Stimulated activated CD8-positive, alpha-beta memory T cell treated with anti-CD3 and anti-CD28 coated beads, Interleukin-12 subunit alpha, Interleukin-12 subunit beta, amount 100 ng/mL, for 4 hours (primary cell): ENCODE measurements at places on chromosomes 12 and 14.

GRCh38 chr12:66999141-66999540 lies 270.0 kb upstream of the CAND1 start:
- no peak for DNase-seq

GRCh38 chr12:96766232-96766631 lies 140.8 kb upstream of the NEDD1 start:
- DNase-seq = no peak

DNA sequence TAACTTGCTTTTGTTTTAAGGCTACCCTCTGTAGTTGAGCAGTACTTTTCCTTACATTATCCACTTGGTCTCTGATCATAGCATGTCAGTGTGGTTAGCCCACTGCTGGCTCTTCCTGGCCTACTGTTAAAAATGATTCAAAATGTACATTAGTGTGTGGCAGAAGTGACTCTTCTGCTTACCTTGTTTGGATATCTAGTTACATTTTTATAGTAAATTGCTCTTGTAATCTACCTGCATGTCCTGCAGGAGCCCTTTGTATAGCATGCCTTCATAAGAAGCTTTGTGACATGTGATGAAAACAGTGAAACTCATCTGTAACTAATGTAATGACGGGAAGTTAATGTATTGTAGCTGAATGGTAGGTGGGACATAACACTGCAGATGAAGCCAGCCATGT lies 8.1 kb downstream of the SPATS2 start:
- DNase-seq = no peak

DNA sequence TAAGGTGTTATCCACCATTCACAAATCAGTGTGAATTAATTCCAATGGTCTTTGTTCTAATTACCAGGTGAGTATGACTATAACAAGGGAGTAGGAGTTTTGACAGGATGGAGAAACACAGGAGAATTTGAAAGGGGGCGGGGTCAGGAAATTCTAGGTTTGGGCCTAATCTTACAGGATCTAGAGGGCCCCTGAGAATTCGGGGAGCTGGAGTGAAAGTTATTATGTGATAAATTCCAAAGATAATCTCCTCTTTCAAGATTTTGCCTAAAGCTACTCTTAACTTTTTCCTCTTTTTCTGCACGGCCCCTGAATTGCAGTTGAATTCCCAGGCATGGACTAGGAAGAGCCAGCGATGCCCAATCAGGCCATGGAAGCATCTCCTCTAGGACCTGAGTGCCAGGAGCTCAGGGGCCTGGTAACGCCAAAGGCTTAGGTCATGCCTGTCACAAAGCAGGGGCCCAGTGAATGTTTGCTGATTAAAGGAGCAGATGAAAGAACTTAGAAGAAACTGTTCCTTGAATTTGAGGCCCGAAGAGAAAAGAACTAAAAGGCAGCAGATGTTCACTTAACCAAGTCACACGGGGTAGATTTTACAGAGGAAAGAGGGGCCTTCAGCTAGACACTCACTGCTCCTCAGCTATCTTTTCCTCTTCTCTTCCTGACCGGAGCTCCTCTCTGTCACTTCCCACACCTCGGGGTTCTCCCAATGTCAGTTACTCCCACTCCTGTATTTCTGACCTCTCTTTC lies 195.5 kb downstream of the PPM1H start:
- DNase-seq = no peak

GRCh38 chr12:122022393-122023338 lies 982 bp downstream of the BCL7A start:
- DNase-seq = no peak

- DNase-seq = no peak
These were observed 75.7 kb downstream of the SSPN start for GRCh38 chr12:26271024-26271423.

- DNase-seq = no peak
These were observed 54.4 kb upstream of the BMP4 start for GRCh38 chr14:54010981-54011380.

DNA sequence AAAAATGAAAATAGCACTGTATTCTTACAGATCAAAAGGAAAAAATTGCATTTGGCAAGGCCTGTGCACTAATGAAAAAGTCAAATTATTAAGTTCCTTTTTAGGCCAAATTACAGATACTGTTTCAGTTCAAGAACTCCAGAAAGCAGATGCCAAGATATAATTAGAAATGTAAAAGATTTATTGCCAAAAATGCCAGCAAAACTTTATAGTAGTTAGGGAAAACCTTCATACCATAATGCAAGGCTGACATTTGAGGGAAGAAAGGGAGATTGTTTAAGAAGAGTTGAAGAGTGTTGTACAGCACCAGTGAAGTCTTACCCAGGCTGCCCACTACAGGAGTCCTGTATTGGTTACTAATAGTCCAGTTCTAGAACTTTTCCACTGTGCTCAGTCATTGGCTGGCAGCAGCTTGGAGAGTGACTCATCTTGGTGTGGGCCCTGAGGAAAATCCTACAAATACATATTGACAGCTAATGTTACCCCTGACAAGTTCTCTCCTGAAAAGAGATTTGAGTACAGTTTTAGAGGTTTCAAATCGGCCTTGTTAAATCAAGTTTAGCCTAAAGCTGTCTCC lies 600.4 kb downstream of the C12orf50 start:
- DNase-seq = no peak

DNA sequence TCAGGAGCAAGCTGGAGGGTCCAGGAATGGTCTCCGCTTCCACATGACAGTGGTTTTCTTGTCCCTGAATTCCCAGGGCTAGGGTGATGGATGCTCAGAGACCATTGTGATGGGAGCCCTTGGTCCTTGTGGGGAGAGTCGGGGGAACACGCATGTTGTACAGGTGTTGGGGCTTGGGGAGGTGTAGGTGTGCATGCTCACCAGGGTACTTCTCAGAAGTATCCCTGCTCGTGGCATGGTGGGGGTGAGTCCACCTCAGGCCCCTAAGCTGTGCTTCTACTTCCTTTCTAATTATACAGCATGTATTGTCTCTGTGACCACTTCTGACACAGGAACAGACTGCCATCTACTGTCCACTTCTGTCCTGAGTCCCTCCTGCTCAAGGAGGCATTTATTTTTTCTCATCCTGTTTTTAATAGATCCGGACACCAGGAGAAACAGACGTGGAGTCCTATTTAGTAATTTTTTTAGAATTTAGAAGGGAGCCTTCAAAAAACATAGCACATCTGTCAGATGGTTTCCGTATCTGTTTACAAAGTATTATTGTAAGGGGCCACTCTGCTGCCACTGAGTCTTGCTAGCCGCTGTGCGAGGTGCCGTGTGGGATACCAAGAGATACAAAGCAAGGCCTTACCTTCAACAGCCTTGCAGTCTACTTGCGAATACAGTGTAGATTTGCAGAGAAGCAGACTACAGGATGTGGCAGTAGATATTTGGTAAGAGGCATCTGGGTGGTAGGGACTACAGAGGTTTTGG lies 10.5 kb downstream of the NTF3 start:
- DNase-seq = no peak

GRCh38 chr14:99544991-99545390 lies 59.0 kb downstream of the CCDC85C start:
- DNase-seq = no peak

DNA sequence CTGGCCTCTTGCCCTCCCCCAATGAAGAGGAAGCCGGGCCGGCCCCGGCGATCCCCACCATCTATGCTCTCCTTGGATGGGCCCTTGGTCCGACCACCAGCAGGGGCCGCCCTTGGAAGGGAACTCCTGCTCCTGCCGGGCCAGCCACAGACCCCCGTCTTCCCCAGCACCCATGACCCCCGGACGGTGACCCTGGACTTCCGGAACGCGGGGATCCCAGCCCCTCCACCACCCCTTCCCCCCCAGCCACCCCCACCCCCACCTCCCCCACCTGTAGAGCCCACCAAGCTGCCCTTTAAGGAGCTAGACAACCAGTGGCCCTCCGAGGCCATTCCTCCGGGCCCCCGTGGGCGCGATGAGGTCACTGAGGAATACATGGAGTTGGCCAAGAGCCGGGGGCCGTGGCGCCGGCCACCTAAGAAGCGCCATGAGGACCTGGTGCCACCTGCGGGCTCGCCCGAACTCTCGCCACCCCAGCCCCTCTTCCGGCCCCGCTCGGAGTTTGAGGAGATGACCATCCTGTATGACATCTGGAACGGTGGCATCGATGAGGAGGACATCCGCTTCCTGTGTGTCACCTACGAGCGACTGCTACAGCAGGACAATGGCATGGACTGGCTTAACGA lies 19.4 kb downstream of the SETD1B start:
- DNase-seq = no peak

DNA sequence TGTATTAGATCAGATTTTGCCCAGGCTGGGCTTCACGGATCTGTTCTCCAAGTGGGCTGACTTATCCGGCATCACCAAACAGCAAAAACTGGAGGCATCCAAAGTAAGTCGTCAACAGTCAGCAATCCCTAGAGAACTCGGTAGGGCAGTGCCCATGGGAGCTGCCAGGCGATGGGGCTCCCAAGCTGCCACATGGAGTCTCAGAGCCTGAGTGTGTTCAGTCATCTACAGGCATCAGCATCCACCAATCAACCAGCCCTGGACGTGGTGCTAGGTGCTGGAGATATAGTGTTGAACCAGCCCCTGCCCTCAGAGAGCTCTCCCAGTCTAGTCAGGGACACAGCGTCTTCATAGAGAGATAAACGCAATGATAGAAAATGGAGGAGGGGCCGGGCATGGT lies 6.9 kb downstream of the SERPINA4 start:
- DNase-seq = no peak

DNA sequence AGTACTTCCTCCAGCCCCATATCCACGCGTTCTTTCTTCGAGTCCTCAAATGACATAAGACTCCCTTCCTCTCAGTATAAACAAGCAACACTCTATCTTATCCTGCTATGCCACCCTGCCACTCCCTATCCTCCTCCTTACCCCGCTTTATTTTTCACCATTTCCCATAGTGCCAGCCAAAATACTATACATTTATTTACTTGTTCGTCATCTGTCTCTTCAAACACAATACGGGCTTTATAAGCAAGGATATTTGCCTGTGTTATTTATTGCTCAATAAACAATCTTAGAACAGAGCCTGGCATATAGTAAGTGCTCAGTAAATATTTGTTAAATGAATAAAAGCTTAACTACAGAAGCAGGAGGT lies 444.9 kb downstream of the EGLN3 start:
- no peak for DNase-seq

DNA sequence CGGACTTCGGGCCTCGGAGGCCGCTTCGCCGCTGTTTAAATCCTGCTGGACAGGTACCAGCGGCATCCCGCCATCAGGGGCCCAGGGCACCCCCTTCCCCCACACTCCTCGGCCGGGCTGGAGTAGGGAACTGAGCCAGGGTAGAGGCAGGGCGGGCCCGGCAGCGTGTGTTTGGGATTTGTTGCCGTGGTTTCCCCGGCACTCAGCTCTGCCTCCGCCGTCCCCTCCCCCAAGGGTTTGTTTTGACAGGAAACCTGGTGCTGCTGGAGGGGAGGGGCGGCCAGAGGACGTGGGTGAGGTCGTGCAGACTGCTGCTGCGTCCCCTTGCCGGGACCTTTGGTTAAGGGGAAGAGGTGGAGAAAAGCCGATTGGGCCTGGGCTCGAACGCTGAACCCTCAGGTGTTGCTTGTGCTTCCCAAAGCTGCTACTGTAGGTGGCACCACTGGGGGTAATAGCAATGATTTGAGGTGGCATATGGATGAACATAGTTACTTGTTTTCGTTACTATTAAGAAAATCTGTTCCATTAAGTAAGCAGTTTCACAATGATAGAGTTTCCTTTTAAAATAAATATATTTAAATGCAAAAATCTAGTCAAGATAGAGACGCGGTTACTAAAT lies 778 bp downstream of the TCP11L2 start:
- DNase-seq = peak; percentile 49

DNA sequence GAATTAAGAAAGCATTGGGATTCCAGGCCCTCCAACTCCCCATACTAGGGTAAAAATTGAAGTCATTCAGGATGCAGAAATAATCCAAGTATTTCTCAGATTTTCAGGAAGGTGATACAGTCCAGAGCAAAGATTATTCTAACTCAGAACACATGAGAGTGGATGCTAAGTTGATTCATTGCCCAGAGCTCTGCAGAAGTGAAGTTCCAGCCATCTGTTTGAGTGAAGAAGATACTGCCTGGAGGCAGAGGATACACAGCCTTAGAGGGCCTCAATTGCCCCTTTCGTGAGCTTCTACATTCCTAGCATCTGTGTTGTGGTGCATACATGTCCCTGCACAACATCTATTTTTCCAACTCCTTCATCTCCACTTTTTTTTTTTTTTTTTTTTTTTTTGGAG lies 36.9 kb upstream of the SMUG1 start:
- no peak for DNase-seq

DNA sequence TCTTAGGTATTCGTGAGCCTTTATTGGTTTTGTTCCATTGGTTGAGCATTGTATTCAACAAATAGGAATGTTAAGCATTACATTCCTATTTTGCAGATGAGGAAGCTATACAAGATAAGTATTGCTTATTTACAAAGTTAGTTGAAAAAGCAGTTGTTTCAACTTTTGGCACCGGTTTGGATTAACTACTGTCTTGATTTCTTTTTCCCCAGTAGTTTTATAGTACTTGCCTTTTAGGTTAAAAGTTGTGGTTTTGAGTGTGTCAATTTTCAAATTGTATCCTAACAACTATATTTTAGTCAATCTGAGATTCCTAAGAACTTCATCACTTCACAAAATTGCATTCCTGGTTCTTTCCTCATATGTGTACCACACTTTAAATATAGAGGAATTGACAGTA lies 23.8 kb upstream of the MBIP start:
- DNase-seq = no peak

DNA sequence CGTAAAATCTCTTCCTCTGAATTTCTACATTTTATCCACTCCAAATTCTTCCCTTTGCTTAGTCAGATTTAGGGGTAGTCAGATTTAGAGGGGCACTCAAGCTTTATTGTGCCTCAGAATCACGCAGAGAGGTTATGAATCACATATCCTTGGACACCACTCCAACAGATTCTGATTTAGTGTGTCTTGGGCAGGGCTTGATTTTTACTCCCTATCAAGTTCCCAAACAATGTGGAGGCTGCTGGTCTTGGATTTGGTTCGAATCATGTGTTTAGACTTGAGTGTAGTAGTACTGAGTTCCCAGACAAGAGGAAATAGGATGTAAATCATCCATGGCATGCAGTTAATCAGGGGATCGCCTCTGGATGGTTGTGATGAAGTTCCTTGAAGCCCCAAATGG lies 298.1 kb upstream of the CLEC14A start:
- DNase-seq = no peak

- DNase-seq = no peak
These were observed 163.5 kb downstream of the TPH2 start for GRCh38 chr12:72102150-72102549.

- no peak for DNase-seq
These were observed 97.3 kb downstream of the FOXN3 start for GRCh38 chr14:89319687-89320086.

DNA sequence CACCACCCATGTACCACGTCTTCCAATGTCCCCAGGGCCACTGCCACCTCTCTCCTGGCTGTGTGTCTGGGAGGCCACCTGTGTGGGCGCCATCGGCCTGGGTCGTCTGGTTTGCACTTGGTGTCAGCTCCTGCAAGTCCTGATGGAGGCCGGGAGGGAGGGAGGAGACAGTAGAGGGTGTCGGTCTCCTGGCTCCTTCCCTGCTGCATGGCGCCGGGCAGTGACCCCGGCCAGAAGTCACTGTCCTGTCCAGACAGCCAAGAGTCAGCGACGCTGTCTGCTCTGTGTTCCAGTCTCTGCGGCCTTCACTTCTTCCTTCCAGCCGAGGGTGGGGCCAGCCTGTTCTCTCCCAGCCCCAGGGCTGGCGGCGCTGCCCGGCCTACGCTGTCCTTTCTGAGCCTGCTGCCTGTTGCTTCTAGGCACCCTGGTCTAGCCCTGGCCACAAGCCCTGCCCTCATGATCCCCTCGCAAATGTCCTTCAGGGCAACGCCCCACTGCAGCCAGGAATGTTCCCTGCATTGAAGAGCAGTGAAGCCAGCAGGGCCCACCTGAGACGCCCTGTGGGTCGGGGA lies 13.0 kb upstream of the LBHD2 start:
- DNase-seq = no peak

- no peak for DNase-seq
These were observed 110.5 kb upstream of the CLEC14A start for GRCh38 chr14:38366374-38366773.
